LNCaP clone FGC (cell line): ENCODE measurements at places on chromosomes 6 and 20.

DNA sequence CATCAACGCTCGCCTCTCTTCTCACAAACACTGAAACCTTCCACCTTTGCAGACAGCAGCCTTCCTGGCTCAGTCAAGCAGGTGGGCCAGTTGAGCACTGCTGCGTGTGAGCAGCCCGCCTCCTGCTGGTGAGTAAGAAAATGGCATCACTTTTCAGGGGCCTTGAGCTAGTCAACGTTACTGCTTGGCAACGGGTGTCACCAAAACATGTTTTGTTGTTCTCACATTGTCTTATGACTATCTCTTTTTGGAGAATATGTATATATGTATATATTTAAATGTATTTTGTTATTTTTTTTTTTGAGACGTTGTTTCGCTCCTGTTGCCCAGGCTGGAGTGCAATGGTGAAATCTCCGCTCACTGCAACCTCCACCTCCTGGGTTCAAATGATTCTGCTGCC lies 97.0 kb upstream of the AGPAT4 start:
- peak; percentile 39 for DNase-seq

DNA sequence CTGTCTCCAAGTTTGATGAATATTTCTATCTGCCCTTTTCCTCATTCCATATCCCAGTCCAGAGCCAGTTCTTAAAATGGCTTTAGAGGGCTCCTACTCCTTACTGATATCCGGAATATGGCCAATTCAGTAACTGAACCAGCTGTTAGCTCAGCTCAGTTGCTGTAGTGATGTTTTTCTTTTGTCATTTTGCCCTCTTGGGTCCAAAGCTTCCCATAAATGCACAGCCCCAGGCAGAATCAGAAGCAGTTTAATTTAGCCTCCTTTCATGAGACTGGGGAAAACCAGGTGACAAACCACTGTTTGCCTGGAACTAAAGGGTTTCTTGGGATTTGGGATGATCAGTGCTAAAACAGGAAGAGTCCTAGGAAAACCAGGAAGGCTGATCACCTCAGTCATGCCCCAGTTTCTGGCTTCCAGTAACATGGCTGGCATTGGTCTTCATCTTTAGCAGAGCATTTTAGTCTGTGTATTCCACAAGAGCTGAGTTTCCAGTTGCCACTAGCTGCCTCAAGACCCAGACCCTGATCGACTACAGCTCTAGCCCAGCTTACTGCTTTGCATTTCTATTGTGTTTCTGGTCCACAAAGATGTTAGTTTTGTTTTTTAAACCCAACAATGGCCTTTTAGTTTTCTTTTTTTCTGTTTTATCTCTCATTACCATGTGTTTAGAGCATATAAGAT lies 40.6 kb upstream of the REV3L start:
- DNase-seq: no peak

DNA sequence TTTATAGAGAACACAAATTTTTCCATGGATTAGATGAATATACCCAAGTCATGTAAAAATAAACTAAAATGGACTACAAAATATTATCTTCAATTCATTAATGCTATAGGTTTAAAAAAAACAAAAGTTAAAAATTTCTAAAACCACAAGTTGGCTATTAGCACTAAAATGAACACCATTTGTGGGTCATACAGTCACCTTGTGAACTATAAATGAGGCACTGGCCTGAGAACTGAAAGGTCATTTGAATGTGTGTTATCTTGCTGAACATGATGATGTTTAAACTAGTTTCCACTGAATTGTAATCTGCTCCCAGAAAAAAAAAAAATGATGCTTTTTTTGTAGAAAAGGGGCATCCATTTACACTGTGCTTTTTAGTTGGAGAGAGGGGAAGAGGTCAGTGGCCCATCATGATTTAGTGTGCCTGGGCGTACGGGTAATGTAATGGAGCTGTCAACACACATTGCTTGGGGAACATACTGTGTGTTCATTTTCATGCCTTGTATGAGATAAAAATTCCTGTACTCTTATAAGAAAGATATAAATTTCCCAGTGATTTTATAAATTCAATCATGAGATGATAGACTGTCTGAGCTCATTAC lies 96.6 kb upstream of the FKBP1C start:
- no peak for DNase-seq

DNA sequence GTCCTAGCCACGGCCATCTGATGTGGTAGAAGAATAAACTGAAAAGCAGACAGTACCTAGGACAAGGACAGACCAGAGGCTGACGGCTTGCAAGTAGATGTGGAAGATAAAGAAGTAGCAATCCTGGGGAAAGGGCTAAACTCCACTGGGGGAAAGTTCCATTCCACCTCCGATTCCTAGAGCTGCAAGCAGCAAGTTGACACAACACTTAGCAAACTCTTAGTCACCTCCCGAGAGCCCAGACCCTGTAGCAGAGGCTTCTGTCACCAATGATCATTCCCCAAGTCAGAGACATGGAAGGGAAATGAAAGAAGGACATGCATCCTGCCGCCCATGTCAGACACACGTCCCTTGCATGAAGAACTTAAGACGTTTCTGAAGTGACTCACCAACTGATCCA lies 99.2 kb upstream of the RPS6KA2 start:
- DNase-seq: no peak

DNA sequence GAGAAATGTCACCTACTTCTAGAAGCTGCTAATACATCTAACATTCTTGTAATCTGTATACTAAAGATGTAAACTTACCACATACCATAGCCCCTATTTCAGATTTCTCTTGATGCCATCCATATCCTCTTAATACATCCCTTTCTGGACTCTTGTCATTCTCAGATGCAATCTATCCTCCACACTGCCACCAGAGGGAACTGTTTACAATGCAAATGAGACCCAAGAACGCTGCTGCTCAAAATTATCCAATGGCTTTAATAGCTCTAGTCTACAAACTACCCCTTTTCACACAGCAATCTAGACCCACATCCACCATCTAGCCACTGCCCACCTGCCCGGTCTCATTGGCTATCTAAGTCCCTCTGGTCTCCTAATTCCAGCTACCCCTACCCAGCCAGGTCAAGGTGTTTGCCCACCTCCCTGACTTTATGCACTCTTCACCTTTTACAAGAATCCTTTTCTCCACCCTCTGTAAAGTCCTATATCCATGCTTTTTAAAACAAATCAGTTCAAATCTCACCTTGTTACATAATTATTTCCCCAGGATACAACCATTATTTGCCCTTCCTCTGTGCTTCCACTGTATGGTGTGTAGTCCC lies 14.8 kb downstream of the FAXC start:
- DNase-seq: peak; percentile 40

DNA sequence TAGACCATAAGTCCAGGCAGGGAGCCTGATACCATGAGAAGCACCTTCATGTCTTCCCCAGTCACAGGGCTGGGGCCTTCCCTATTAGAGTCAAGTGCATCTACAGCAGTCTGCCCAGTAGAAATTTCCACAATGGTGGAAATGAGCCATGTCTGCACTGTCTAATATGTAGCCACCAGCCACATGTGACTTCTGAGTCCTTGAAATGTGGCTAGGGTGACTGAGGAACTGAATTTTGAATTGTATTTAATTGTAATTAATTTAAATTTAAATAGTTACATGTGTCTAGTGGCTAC lies 300.2 kb downstream of the CLIC5 start:
- DNase-seq: no peak

DNA sequence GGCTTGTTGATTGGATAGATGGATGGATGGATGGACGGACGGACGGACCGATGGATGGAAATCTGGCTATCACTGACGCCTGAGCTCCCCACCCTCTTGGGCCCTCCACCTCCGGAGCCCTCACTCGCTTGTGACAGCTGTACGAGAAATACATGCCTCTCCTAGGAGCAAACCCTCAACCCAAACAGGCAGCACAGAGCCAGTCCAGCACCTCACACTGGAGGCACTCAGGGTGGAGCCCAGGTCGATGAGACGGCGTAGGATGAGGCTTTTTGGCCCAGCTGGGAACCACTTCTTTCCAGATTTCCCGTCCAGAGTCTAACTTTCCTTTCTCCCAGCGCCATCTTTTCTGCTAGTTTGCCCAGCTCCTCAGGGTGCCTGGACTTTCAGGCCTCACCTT lies 2.7 kb upstream of the LY6G5C start:
- DNase-seq: no peak

DNA sequence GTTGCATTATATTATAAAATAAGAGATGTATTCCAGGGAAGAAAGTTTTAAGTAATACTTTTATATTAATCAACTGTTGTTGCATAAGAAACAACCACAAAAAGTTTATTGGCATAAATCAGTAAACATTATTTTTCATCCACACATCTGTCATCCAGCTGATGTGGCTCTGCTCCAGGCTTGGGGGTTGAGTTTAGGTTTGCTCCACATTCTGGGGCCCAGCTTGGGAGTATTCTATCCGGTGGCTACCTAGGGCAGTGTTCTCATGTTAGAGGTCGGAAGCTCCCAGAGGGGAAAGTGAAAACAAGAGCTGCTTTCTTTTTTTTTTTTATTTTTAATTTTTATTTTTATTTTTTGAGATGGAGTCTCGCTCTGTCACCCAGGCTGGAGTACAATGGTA lies 728.4 kb upstream of the FLRT3 start:
- DNase-seq: no peak

DNA sequence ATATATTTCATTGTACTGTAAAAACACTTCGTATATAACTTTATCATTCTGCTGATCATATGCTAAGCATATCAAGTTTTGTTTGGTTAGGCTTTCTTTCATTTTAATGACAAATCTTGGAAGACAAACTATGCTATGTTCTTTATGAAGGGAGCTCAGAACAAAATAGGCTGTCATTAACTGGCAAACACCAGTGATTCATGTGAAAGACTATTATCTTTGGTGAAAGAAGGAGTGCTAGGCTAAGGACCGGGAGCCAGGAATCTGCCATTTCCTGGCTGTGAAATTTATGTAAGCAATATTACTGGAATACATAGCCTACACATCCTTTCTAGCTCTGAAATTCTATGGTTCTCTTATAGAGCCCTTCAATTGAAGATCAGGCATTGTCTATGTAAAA lies 136.2 kb upstream of the CCN2 start:
- DNase-seq: no peak

GRCh38 chr6:106290954-106291353 lies 34.6 kb downstream of the ATG5 start:
- no peak for DNase-seq
